Mucosa of descending colon (tissue), 3 donors: ENCODE measurements at places on chromosomes 1 and 21. TPM values are rescaled to one million over a fixed set of nuclear protein-coding genes. Genes with fewer than 3 reads are reported as not detected.

The PAPPA2 gene
- 1.0 TPM for total RNA-seq

The HCN3 gene
- total RNA-seq: 10.8 TPM

The SERTAD4 gene
- 17.1 TPM for total RNA-seq

The ACBD3 gene
- total RNA-seq: 48.0 TPM

The SPSB1 gene
- 22.1 TPM for total RNA-seq

The CDA gene
- total RNA-seq: 63.8 TPM

The IVL gene
- not detected for total RNA-seq

The FMO5 gene
- 25.2 TPM for total RNA-seq

The C1orf94 gene
- total RNA-seq: not detected

The TMEM125 gene
- 31.9 TPM for total RNA-seq

The FCRLA gene
- total RNA-seq: 0.41 TPM

The ADAMTS4 gene
- total RNA-seq: 7.2 TPM

The RNU1-4 gene
- total RNA-seq: 2,378 TPM

The RAP1GAP gene
- 43.0 TPM for total RNA-seq

The ETNK2 gene
- total RNA-seq: 6.8 TPM

The KCNA3 gene
- total RNA-seq: 1.9 TPM

The UBASH3A gene
- total RNA-seq: 1.8 TPM

The DRAXIN gene
- 0.10 TPM for total RNA-seq

The KANK4 gene
- 2.6 TPM for total RNA-seq

The ARHGEF16 gene
- 90.2 TPM for total RNA-seq

The LCE6A gene
- not detected for total RNA-seq

The C1QA gene
- 134 TPM for total RNA-seq

The RGS2 gene
- 35.4 TPM for total RNA-seq

The PLPPR5 gene
- not detected for total RNA-seq

The MYOM3 gene
- 3.4 TPM for total RNA-seq

The LPAR3 gene
- 2.5 TPM for total RNA-seq

The TMEM53 gene
- total RNA-seq: 46.0 TPM

The CGN gene
- total RNA-seq: 247 TPM

The LAMB3 gene
- total RNA-seq: 142 TPM

The HAO2 gene
- not detected for total RNA-seq

The LCE3E gene
- not detected for total RNA-seq

The SNAPIN gene
- total RNA-seq: 25.4 TPM

The CACHD1 gene
- 2.7 TPM for total RNA-seq

The HTR1D gene
- total RNA-seq: not detected

The CELA2B gene
- not detected for total RNA-seq

The LCE1D gene
- not detected for total RNA-seq

The RNF187 gene
- total RNA-seq: 68.4 TPM

The SH2D1B gene
- total RNA-seq: 1.3 TPM

The NBPF26 gene
- 12.4 TPM for total RNA-seq

The FCRL2 gene
- total RNA-seq: 1.4 TPM

The GSTM5 gene
- 2.5 TPM for total RNA-seq

The CCDC185 gene
- total RNA-seq: not detected

The RC3H1 gene
- 38.0 TPM for total RNA-seq

The UBL4B gene
- not detected for total RNA-seq

The S100A3 gene
- total RNA-seq: 2.2 TPM

The SEMA6C gene
- 1.9 TPM for total RNA-seq

The RIIAD1 gene
- total RNA-seq: not detected

The SGIP1 gene
- total RNA-seq: 0.65 TPM

The CFAP141 gene
- total RNA-seq: not detected

The PADI4 gene
- not detected for total RNA-seq

The ELOVL1 gene
- total RNA-seq: 171 TPM

The ACKR1 gene
- total RNA-seq: 27.6 TPM

The MARK1 gene
- total RNA-seq: 11.2 TPM

The FCRL3 gene
- 0.69 TPM for total RNA-seq

The LRRC52 gene
- total RNA-seq: 0.22 TPM

The AKT3 gene
- total RNA-seq: 8.2 TPM
